AG04450 (cell line): ENCODE measurements at places on chromosomes 12 and 14.

- DNase-seq: no peak
These were observed 43.7 kb upstream of the KITLG start for GRCh38 chr12:88623777-88624548.

- no peak for DNase-seq
These were observed 527.7 kb downstream of the FUT8 start for GRCh38 chr14:65940056-65940735.

- no peak for DNase-seq
These were observed 15.5 kb upstream of the TCTN2 start for GRCh38 chr12:123655420-123655819.

- DNase-seq: no peak
These were observed 69.9 kb downstream of the FOXN4 start for GRCh38 chr12:109239179-109239578.

GRCh38 chr12:50362671-50363070 is 33.7 kb downstream of the FAM186A start:
- no peak for DNase-seq

GRCh38 chr14:67576216-67576955 is 23.7 kb downstream of the PIGH start:
- DNase-seq: no peak

DNA sequence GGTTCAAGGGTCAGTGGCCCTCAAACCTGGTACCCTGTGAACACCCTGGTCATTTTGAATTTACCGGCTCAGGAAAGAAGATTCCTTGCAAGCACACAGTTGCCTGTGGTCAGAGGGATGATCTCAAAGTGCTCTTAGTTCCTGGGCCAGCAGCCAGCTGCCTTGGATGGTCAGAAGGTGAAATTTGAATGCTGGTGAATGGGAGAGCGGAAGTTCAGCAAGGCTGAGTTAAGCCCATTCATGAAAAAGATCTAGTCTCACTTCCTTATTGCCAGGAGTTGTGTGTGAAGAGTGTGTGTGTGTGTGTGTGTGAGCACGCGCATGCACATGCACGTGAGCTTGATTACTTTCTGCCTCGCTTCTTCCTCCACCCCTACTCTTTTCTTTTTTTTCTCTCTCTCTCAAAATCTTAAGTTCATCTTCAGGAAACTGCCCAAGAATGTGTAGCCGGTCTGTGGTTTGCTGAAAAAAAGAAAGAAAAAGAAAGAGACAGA is 155.5 kb upstream of the CCND2 start:
- DNase-seq: peak; percentile 27

GRCh38 chr14:72891666-72892102 is 2.2 kb downstream of the DPF3 start:
- no peak for DNase-seq

GRCh38 chr12:127293507-127294310 is 973.3 kb upstream of the TMEM132C start:
- no peak for DNase-seq

- no peak for DNase-seq
These were observed 39.2 kb upstream of the P2RX7 start for GRCh38 chr12:121093487-121093891.

DNA sequence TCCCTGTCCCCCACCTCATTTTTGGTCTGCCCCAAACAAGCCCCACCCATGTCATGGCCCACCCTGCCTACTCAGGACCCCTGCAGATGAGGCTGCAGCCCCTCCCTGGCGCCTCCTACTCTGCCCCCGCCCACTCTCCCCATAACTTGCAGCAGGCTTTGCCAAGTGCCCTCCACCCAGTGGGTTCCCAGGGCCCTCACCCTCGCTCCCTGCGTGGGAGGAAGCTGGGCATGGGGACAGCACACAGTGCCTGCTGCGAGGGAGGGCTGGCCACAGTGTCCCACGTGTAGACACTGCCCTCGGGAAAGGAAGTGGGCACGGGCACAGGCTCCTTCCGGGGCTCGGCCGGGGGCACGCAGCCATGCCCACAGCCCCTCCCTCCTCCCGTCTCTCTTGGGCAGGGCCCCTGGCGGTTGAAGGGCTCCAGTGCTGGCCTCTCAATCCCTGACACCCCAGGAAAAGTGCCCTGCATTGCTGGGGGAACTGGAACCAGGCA is 9.4 kb downstream of the AKT1 start:
- DNase-seq: no peak

DNA sequence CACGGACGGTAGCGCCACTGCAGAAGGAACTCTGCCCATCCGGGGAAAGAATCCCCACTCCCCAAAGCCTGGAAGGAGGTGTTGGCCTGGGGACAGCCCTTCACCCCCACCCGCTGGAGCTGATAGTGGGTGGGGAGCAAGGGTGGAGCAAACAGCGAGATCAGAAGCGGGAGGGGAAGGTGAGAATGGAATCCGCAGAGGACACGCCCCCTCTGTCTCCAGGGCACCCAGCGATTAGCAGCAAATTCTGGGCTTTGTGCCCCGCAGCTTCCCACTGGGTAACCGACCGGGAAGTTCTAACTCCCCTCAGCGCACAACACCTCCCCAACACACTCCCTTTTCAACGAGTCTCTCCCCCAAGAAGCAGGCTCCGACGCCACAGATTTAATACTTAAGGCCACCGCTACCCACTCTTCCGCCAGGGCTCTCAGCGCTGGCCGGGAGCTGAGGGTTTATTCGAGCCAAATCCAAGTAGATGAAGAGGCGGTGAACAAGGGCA is 1.4 kb downstream of the SLC25A29 start:
- DNase-seq: no peak

- DNase-seq: no peak
These were observed 4.1 kb upstream of the DYNC1H1 start for GRCh38 chr14:101960225-101960624.

DNA sequence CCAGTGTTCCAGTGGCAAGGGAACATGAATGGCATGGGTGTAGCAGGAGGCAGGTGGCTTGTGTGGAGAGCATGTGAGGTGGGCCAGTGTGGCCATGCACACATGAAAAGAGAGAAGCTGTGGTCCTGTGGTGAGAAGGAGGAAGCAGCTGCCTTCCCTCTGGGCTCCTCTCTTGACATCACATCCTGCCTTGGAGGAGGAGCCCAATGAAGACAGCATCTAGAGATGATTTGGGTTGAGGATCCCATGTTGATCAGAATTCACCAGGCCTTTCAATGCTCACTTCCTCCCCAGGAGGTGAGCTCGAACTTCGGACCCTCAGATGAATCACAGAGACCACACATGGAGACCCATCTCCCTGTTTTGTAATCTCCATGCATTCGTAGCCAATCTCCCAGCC is 82.6 kb downstream of the LRRC74A start:
- no peak for DNase-seq

DNA sequence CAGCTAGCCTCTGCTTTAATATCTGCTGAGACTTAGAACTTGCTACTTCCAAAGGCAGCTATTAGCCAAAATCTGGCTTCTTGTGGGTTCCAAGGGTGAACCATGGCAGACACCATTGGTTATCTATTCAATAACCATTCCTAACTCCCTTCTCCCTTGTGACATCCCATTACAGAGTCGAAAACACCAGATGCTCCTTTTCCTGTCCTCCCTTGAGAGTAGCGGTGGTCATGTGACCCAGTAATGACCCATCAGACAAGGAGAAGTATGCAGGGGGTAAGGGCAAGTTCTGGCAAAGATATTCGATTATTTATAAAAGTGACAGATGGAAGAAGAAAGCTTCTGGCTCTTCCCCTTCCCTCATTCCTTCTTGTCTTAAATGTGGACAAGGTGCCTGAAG is 20.1 kb downstream of the TGFB3 start:
- no peak for DNase-seq

DNA sequence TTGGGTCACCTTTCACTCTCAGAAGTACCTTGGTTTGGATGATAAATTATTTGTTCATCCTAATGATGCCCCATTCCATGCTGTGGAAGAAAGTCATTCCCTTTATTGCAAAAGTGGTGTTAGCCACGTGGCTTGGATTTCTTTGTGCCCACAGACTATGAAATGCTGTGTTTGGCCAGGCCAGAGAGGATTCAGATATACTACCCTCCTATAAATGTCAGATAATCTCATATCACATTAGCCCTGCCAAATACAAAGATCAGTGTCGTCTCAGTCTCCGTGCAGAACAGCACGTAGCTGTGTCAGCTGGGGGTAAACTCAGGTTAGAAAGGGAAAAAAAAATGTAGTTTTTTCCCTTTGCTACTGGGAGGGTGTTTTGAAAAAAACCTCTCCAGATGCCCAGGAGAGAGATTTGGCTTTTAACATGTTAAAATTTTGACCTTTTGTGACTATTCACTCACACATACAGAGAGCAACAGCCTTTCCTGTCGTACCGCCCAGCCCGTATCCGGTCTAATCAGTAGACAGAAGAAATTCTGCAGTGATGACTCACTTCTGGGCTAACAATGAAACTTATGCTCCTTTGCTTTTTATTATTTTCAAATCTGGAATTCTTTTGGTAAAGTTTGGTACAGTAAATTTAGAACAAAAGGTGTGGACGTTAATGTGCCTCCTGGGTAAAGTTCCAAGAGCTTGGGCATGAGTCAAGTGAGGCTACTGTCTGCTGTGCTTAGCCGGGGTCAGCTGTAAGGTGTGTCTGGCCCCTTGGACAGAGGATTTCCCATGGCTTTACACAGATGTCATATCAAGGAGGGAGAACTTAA is 8.5 kb upstream of the PTPRB start:
- peak; percentile 44 for DNase-seq

DNA sequence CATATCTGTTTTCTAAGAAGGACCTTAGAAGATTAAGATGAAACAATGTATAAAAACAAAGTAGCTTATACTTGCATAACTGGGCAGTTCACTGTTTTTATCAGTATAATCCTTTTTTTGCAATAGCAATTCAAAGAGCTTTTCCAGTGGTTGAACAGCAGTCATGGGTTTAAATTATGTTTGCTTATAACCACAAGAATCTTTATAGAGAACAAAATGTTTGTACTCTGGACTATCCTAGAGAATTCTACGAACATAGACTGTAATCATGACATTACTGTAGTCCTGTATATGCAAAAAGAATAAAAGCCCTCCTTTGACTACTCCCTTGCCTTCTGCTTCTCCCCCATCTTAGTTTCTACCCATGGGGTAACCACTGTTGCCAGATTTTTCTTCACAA is 5.7 kb downstream of the FAM177A1 start:
- DNase-seq: no peak

- DNase-seq: no peak
These were observed 822.7 kb downstream of the LRFN5 start for GRCh38 chr14:42429401-42429800.

- no peak for DNase-seq
These were observed 55.4 kb downstream of the AKAP6 start for GRCh38 chr14:32384464-32384863.

- no peak for DNase-seq
These were observed 19.1 kb downstream of the TUNAR start for GRCh38 chr14:95895720-95896119.

DNA sequence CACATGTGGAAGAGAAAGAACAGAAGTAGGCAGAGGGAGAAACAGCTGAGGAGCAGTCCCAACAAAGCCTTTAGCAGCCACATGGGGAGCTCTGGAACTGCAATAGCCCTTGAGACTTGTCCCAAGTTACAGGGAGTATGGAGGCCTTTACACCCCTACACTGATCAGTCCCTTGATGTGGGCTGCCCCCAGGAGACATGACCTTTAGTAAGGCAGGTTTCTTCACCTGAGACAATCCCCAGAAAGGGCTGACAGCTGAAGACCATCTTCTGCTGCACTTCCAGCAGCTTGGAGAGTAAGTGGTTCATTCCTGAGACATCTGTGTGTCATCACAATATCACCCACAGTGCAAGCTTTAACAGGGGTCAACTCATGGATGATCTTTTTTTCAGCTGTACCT is 8.6 kb upstream of the SNAPC1 start:
- no peak for DNase-seq

DNA sequence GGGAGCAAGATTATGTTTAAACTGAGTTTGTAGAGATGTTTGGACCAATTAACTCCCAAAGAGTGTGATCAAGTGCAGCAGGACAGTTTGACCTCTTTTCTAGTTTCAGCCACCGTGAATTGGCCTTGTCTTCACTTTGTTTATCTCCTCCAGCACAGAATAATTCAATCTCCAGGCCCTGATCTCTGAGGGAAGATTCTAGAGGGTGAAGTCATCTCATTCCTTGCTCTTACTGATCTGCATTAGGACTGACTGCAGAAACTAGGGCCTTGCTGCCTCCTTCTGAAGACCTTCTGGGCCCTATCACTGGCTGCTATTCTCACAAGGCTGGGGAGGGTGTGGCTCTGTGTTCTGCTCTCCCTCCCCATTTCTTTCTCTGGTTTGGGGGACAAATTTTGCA is 29.4 kb downstream of the C12orf75 start:
- no peak for DNase-seq

GRCh38 chr12:10615532-10615931 is 2.1 kb upstream of the MAGOHB start:
- DNase-seq: no peak

DNA sequence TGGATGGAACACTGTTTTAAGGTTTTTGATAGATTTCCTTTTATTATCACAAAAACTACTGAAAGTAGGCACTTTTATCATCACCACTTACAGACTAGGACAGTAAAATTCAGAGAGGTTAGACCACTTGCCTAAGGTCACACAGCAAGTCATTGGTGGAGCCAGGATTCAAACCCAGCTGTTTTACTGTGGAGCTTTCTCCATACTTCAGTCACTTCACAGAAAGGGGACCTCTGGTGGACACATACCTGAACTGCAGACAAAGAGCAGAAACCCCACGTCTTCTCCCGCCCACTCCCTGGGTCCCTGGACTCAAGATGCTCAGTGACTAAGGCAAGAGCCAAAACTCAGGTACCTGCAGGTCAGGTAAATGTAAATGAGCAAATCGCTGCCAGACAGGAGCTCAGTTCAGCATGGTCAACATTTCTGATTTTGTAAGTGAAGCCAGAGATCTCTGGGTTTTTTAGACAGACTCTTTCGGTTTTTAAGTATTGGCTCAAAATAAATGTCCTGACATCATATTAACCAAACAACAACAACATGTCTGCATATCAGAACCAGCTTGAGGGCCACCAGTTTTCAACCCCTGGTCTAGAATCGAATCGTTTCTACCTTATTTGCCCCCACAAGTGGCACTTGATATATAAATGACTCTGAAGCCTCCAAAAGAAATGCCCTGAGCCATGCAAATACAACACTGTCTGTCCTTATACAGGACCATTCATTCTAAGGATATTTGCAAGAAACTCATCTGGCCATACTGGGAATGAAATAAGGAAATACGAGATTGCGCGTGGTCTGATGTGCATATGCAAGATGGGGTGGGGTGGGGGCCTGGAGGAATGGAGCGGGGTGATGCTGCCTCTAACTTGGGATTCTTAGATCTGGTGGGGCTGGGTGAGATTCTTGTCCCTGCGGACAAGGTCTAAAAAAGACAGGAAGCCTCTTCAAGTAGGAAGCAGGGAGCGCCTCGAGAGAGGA is 110.9 kb downstream of the KSR2 start:
- DNase-seq: no peak

- DNase-seq: no peak
These were observed 520.5 kb upstream of the TMPO start for GRCh38 chr12:97994746-97995484.

DNA sequence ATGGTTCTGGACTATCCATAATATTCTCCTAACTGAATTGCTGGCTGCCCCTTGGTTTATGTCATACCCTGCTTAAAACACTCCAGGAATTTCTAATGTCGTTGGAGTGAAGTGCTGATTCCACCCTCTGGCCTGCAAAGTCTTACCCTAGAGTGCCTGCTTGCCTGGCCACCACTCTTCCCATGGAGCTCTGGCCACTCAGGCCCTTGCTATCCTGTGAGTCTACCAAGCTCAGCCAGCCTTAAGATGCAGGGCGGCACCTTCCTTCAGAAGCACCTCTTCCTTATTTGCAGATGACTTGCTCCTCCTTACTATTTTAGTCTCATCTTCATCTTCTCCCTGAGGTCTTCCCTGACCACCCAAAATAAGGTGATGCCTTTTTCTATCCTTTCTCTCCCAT is 35.3 kb downstream of the SLC6A15 start:
- no peak for DNase-seq

- DNase-seq: no peak
These were observed 1273.1 kb upstream of the TMEM132C start for GRCh38 chr12:126993898-126994297.
